ENCODE measurements at places on chromosomes 11 and 22.

- DNase-seq, result no peak
Measured at GRCh38 chr22:22936915-22937656, 49.5 kb downstream of the IGLL5 start.

GRCh38 chr11:11983427-11983826, 25.0 kb downstream of the DKK3 start:
- no peak for DNase-seq

DNA sequence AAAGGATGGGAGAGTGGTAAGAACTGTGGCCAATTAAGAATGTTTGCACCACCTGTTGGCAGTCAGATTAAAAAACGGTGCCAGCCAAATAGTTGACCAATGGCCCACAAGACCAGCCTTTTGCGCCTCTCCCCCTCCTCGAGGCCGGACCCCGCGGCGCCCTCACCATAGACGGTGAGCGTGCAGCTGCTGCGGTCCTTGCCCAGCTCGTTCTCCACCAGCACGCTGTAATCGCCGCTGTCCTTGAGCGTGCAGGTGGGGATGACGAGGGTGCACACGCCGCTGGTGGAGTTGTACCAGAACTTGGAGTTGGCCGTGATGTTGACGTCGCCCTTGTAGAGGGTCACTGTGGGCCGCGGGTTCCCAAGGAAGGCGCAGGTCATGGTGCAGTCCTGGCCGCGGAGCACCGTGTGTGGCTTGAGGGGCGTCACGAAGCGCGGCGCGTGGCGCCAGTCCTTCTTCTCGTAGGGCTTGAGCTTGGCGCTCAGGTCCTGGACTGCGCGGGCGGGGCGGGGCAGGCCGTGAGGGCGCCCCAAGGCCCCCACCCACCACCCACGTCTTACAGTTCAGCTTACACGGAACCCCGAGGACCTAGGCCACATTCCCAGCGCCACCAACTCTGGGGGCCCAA, 7.2 kb downstream of the TMEM86A start:
- DNase-seq, result no peak

GRCh38 chr22:32896891-32897290, 95.4 kb downstream of the TIMP3 start:
- DNase-seq, result no peak

DNA sequence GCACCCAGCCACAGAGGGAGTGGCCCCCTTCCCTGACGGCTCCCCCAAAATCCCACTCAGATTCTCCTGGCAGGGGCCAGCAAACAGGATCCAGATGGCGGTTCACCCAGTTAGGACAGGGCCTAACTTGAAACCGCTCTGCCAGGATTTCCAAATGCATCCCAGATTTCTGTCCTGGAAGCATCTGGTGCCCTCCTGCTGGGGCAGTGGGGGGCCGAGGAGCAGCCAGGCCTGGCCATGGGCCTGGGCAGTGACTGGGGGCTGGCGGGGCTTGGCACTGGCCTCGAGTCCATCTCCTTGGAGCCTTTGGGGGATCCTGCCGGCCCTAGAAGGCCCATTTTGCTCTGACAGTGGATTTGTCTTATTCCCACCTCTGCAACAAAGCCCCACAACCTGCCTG, 17.9 kb upstream of the EMID1 start:
- no peak for DNase-seq

- no peak for DNase-seq
Measured at GRCh38 chr11:75796091-75796435, 18.9 kb upstream of the UVRAG start.

All from activated T-cell treated with anti-CD3 and anti-CD28 coated beads for 1 hour (primary cell).